ENCODE measurements at places on chromosomes 7 and 10.

DNA sequence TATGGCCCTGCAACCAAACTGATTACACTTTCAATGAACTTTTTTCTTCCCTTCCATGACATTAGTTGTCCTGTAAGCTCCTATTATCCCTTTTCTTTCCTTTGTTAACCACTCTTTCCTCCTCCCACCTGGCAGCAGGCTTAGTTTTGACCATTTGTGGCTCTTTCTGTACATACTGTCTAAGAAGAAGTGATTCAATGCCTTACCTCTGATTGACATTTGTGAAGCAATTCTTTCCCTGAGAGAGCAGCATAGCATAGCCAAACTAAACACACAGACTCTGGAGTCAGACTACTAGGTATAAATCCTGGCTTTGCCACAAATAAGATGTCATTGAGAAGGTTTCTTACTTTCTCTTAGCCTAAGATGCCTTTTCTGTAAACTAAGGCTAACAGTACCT is 48.9 kb downstream of the AHR start:
- DNase-seq = no peak

- DNase-seq = no peak
Observed at GRCh38 chr10:72455889-72456595, 101.3 kb upstream of the DNAJB12 start.

DNA sequence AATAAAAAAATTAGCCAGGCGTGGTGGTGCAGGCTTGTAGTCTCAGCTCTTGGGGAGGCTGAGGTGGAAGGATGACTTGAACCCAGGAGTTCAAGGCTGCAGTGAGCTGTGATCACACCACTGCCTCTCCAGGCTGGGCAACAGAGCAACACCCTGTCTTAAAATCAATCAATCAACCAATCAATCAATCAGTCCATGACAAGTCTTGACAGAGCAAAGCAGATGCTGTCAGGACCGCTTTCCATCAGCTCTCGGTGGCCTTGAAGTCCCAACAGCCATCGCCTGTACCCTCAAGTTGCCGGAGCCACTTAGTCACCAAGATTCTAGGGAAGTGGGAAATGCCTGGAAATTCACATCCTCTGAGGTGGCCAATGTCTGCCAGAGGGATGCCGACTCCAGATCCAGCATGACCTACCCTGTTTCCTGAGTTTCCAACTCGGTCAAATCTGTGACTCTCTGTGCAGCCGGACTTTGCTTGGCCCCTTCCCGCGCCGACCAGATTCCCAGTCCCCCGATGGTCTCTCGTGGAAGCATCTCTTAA is 871 bp upstream of the CCL24 start:
- DNase-seq = no peak

- no peak for DNase-seq
Observed at GRCh38 chr10:113305871-113306270, 247.0 kb upstream of the HABP2 start.
